ENCODE measurements at places on chromosomes 11 and 22.
A peak's percentile ranks its signal among the peaks of the same experiment; 100 is the strongest.

DNA sequence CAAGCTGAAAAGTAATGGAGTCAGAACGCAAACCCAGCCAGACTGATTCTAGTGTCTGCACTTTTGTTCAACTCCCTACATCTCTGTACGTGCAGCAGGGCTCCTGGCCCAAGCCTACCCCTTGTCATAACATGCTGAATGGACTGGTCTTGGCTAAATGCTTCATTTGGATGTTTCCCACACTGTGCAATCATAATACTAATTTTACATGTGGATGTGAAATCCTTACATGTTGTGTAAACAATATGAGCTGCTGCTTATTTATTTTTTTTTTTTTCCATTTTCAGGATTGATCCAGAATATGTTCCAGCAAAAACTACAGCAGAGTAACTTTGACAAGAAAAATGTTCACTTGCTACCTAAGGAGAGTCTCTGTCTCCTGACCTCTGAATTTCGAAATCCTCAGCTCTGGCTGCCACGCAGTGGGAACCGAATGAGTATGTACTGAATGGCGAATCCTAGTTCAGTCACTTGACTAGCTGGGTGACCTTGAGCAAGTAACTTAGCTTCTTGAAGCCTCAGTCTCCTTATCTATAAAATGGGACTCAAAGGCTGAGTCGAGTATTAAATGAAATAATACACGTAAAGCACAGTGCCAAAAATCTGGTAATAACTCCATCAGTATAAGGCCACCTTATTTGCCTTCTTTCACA lies 133.4 kb downstream of the EHF start:
- DNase-seq = no peak

DNA sequence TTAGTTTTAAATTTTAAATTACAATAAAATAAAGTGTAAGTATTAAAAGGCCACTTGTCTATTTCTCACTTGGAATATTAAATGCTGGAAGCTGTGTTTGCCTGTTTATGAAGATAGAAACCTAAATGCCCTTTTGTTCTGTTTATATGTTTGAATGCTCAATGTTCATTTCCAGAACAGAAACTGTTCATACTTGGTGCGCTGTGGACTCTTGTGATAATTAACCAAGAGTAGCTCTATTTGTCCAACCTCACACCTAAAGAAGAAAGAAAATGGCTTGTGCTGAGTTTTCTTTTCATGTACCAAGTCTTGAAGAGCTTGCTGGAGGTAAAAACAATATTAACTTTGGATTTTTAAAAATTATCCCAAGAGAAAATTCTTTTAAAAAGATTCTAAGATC lies 5.7 kb downstream of the C11orf54 start:
- DNase-seq = no peak

GRCh38 chr11:93773045-93773477 lies 11.0 kb upstream of the MED17 start:
- DNase-seq = no peak

- DNase-seq = no peak
Measured at GRCh38 chr11:83093634-83094033, 21.9 kb upstream of the RAB30 start.

- DNase-seq = no peak
Measured at GRCh38 chr11:64415996-64416728, 57.2 kb downstream of the RPS6KA4 start.

- peak; percentile 62 for DNase-seq
Measured at GRCh38 chr11:67505605-67506396, 638 bp upstream of the PITPNM1 start.

GRCh38 chr11:113626736-113627135 lies 79.4 kb downstream of the TMPRSS5 start:
- no peak for DNase-seq

DNA sequence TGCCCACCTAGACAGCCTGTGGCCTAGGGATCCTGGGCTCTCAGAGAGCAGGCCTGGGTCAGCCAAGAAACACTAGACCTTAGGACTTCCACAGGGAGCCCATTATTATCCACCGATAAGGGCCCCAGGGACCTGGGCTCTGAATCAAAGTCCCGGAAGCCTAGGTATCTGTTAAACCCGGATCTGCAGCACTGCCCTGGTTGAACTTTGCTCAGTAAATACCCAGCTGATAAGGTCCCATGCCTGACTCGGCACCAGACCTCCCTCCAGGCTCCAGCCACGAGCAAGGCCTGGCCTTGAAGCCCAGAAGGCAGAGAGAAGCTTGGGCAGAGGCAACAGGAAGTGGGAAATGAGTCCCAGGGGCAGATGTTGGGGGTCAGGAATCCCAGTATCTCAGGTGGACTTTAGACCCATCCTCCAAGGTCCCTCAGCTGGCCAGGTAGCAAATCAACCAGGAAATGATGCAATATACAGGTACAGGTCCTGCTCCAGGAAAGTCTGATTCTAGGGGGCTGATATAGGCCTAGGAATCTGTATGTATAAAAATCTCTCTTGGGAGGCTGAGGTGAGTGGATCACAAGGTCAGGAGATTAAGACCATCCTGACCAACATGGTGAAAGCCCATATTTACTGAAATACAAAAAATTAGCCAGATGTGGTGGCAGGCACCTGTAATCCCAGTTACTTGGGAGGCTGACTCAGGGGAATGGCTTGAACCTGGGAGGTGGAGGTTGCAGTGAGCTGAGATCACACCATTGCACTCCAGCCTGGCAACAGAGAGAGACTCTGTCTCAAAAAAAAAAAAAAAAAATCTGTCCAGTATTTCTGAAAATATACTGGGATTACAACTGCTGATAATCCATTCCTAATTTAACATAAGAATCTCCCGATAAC lies 18.7 kb downstream of the POU2AF1 start:
- no peak for DNase-seq

DNA sequence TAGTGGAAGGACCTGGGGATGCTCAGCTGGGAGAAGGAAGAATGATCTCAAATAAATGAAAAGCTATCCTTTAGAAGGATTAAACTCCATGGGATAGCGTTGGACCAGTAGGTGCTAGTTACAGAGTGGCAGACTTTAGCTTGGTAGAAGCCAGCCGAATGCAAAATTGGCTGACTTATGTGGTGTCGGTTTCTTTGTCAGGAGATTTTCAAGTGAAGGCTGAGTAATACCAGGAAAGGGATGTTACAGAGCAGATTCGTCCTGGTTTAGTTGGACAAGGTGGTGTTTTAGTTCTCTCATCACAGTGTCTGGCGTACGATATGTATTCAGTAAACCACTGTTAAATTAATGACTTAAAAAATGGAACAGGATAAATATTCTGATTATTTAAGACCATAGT lies 26.0 kb downstream of the FDX1 start:
- no peak for DNase-seq

Measured in brain pericyte (primary cell).